ENCODE measurements at places on chromosomes 7 and 10. TPM values are rescaled to one million over a fixed set of nuclear protein-coding genes. Genes with fewer than 3 reads are reported as not detected.

XRCC2 gene
- total RNA-seq: 0.84 TPM

COX19 gene
- 3.1 TPM for total RNA-seq

CYP2C18 gene
- total RNA-seq: not detected

POLR2J2 gene
- total RNA-seq: 5.0 TPM

NOS3 gene
- total RNA-seq: 16.1 TPM

ABCC2 gene
- total RNA-seq: not detected

HTR5A gene
- total RNA-seq: not detected

DPP6 gene
- total RNA-seq: 0.16 TPM

INA gene
- not detected for total RNA-seq

GRCh38 chr10:112763916-112764520 is 186.0 kb upstream of the TCF7L2 start:
- no peak for DNase-seq

- no peak for DNase-seq
These were observed 507.1 kb downstream of the LRMDA start for GRCh38 chr10:75938380-75939122.

DNA sequence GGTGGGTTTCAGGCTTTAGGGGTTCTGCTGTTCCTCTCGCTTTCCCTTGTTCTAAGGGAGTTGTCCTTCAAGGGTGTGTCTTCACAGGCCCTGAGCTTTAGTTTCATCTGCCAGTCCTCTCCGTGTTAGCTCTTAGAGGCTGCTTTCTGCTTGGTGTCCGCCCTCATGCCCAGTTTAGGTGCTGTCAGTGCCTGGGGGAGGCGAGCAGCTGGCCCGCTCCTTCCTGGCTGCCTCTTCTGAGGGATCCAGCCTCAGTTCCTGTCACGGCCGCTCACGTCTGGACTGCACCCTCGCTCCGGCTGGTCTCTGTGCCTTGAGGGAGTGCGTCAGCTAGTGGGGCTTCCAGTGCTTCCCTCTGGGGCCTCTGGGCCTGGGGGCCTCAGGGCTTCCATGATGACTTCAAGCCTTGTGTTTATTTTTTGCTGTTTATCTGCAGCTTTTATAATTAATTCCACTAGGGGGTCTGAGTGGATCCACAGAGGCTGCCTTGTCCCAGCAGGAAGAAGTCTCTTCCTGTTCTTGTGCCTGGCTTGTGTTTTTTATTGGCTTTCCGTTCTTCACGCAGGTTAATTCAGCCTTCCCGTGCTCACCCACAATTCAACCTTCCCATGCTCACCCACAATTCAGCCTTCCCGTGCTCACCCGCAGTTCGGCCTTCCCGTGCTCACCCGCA is 33.0 kb downstream of the WDR37 start:
- no peak for DNase-seq

GRCh38 chr7:78140109-78140508 is 341.5 kb downstream of the PHTF2 start:
- no peak for DNase-seq

DNA sequence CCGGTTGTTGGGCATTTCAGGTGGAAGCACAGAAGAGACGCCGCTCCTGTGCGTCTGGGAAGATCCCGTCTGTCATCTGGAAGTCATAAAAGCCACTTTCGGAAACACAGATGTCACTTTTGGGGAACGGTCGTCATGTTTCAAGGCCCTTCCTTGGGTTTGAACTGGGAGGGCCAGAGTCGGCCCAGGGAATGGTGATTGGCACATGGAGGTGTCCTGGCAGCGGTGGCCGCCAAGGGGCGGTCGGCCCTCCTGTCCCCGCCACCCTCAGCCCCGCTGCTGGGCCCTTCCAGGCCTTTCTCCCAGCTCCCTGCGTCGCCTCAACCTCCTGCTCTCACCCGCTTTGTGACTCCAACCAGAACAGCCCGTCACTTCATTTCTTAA is 115.2 kb upstream of the SFMBT2 start:
- DNase-seq: no peak

DNA sequence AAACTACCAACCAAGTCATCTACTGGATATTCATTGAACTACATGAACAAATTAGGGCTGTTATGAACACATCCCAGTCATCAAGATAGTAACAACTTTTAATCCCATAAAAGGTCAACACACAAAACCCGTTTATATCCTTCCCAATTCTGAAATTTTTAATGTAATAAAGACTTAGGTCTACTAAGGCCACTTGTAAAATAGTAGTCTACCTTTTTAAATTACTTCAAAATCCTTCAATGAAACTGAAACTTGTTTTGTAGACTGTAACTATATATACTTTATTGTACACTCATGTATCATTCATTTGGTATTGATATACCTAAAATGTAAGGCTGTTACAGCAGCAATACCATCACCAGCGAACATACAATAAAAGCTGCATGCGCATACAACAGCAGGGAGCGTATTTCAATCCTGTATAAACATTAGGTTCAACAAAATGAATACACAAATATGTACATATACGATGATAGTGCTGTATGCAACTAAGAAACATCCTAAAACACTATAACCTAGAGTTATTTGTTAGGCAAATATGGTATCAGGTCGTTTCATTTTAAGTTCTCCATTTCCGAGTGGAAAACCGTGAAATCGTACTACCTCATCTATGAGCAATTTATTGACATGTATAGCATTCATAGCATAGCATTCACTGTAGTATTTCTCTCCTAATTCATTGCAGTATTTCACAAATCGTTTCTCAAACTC is 973 bp downstream of the ATAD1 start:
- no peak for DNase-seq

DNA sequence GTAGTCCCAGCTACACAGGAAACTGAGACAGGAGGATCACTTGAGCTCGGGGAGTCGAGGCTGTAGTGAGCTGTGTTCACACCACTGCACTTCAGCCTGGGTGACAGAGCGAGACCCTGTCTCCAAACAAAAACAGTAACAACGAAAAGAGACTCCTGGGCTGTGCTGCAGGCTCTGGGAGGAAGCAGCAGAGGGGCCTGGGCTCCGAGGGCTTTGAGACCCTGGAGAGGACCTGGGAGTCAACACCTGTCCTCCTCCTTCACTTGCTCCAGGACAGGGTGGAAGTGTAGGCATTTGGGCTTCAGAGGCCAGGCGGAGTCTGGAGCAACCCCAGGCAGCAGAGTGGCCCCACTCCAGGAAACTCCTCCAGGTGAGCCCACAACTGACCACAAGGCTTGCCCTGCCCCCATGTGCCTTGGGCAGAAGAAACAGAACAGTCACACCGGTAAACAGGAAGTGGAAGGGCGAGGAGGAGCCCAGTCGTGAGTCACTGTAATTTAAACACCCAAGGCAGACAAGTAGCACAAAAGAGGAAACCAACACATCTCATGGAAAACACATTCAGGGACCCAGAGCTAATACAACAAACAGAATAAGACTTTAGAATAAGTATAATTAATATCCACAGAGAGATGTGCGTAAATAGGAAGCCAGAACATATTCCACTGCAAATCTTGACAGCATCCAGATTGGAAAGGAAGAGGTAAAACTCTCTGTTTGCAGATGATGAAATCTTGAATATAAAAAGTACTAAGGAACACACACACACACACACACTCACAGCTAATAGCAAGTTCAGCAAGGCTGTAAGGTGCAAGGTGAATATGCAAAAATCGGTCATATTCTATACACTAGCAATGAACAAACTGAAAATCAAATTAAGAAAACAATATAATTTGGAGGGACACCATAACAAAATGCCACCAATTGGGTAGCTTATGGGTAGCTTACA is 20.5 kb upstream of the RASGEF1A start:
- no peak for DNase-seq

GRCh38 chr10:14667280-14667679 is 107.4 kb downstream of the FAM107B start:
- no peak for DNase-seq

DNA sequence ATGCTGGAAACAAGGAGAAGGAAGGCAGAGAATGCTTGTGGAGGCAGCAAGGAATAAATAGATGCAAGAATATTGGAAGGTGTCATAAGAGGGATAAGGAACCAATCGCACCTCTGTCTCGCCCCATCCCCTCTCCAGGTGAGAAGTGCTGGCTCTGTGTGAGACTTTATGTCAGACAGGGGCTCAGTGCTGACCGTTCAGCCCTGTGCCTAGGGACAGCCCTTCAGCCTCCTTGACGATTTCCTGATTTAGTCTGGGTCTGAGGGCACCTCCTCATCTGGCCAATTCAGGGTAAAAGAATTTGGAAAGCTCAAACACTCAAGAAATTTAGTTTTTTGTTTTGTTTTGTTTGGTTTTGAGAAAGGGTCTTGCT is 54.9 kb downstream of the FAM241B start:
- DNase-seq: no peak

DNA sequence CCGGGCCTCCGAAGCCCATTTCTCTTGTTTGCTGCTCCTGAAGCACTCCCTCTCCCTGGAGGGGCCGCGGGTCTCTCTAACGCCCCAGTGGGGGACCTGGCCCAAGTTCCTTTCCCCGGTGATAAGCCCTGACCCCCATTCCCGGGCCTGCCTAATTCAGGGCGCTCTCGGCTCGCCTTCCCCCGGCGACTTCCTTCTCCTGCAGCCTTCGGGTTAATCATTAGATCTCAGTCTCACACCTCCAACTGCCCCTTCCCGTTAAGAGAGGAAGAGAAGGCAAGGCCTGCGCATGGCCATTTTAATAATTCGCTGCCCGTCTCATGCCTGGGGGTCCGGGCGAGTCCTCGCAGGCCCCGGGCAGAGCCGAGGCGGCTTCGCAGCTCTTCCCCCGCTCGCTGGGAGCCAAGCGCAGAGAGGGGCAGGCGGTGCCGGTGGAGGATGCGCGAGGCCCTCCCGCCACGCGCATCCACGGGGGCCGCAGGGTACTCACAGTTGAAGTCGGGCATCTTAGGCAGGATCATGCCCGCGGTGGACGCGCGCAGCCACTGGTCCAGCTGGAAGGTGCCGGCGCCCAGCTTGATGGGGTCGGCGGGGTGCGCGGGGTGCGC is 1.2 kb downstream of the MNX1 start:
- no peak for DNase-seq

DNA sequence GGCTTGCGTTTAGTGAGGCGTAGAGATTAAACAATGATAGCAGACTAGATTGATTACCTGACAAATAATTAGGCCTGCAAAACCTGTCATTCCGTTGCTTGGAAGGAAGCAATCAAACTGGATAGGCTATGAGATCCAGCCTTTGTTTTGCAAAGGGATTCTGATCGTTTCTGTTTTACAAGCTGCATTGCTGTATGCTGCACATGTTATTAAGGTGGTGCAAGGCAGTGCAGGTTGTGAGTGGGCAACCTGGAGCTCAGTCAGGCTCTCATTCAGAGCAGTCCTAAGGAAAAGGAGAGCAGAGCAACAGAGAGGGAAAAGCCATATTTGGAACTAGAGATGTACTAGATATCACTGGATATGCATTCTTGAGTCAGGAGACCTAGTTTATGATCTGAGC is 6.9 kb upstream of the NOBOX start:
- DNase-seq: no peak

- DNase-seq: no peak
These were observed 197.5 kb downstream of the ZNF438 start for GRCh38 chr10:30834153-30834552.

GRCh38 chr10:84184517-84184916 is 9.8 kb upstream of the CDHR1 start:
- DNase-seq: no peak

DNA sequence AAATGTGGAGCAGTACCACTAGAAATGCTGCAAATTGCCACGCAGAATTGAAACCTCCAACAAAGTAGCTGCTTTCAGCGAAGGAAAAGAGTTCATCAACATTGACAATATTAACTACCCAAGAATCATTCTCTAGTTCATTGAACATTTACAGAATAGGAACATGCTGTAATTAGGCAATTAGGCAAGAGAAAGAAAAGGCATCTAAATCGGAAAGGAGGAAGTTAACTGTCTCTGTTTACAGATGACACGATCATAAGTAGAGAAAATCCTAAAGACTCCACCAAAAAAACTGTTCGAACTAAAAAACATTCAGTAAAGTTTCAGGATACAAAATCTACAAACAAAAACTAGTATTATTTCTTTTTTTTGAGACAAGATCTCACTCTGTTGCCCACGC is 8.9 kb upstream of the PKD1L1 start:
- no peak for DNase-seq

DNA sequence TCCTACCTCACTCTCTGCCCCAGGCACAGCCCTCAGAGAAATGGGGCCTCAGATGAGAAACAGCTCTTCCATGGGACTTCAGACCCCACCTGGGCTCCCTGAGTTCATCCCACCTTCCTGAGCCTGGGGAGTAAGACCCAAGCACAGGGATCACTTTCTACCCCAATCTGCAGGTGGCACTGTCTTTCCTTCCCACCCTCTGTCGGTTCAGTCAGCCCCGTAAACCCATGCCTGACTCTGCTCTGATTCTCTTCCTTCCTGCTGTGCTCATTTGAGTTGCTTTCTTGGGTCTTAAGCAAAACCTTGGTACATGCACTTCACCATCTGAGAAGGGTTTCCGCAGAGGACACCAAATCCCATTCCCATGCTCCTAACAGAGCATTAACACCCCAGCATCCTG is 306.4 kb upstream of the CDC14C start:
- no peak for DNase-seq

DNA sequence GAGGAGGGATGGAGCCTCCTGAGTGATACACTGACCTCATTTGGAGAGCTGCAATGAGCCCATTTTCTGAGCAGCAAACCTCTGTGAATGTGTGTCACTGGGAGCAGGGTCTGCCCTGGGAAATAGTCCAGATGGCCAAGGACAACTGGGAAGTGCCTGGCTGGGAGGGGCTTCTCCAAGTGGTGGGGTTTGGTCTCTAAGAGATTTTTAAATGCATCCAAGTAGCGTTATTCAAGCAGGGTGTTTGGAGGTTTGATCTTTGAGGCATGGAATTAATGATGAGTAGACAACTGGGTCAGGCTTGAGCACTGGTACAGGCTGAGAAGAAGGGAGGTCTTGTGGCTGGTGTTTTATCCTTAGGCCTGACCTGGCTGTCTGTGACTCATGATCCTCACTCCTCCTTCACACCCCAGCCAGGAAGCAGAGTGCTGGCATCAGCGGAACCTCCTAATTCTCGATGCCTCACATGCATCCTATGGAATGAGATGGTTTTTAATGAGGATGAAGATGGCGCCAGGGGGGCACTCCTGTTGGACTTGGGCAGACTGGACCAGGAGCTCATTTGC is 3.3 kb downstream of the GOLGA7B start:
- no peak for DNase-seq

GRCh38 chr7:13262929-13263530 is 575.6 kb downstream of the ARL4A start:
- no peak for DNase-seq

DNA sequence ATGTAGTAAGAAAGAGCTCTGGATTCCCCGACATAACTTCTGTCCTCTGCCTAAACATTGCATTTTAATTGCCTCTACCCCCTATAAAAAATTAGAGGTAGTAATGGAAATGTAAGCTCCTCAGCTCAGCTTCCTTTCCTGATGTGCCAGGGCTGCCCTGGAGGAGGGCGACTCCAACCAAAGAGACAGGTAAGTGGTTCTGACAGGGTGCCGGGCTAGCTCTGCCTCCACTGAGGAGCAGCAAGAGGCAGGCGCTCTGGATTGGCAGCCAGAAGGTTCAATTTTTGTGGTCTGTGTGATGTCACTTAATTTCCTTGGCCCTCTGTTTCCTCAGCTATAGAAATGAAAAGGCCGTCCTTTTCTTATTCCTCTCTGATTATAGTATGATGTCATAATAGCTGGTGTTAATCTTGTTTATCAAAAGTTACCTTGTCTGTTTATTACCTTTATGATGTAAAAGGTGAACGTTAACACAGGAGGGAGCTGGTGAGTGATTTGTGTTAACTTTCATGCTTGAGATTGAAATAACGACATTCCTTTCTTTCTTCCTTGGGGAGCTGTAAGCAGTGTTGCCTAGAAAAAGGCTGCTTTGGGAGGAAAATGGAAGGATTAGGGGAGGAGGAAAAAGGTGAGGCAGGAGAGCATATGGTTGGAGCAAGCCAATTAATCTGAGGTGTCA is 51.8 kb downstream of the ANLN start:
- no peak for DNase-seq
